PC-3 (cell line): ENCODE measurements at places on chromosomes 4 and X. TPM values are rescaled to one million over a fixed set of nuclear protein-coding genes. Genes with fewer than 3 reads are reported as not detected.

DNA sequence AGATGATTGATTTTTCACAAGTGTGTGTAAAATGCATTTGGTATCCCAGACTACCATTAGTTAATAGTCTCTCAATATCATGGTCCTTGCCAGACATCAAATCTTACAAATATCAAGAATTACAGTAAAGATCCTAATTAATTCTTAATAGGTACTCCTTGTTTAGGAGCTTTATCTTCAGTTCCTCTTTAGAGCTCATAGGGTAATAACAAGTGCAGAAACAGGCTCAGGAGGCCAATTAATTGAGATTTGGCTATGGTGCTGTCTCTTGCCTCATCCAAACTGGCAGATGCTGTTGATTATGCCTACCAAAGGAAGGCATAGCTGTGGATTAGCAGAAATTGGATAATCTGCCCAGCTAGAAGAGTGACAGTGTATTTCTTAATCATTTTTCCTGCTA, 6.9 kb downstream of the MTMR1 start:
- no peak for DNase-seq

DNA sequence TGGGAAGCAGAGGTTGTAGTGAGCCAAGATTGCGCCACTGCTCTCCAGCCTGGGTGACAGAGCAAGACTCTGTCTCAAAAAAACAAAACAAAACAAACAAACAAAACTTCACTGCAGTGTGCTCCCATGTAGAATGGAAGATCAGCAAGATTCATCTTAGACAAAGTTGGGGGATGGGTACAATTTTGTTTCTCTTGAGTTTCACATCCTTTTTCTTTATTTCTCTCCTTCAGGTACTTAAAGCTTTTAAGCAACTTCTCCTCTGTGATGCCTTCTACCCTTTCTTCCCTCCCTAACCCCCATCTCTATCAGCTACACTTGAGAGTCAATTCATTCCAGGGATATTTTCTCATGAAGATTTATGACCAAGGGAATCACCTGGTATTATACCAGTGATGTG, 15.5 kb upstream of the RBBP7 start:
- DNase-seq = no peak

DNA sequence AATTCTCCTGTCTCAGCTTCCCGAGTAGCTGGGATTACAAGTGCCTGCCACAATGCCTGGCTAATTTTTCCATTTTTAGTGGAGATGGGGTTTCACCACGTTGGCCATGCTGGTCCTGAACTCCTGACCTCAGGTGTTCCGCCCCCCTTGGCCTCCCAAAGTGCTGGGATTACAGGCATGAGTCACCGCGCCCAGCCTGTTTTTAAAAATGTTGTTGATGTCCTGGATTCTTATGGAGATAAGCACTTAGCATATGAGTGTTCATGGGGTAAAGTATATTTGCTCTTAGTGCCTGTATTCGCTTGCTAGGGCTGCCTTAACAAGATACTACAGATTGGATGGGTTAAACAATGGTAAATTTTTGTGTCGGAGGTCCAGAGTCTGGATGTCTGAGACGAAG, 91.7 kb downstream of the CEP44 start:
- peak; percentile 18 for DNase-seq

GRCh38 chr4:157885811-157886210, 287.0 kb downstream of the GASK1B start:
- no peak for DNase-seq

DNA sequence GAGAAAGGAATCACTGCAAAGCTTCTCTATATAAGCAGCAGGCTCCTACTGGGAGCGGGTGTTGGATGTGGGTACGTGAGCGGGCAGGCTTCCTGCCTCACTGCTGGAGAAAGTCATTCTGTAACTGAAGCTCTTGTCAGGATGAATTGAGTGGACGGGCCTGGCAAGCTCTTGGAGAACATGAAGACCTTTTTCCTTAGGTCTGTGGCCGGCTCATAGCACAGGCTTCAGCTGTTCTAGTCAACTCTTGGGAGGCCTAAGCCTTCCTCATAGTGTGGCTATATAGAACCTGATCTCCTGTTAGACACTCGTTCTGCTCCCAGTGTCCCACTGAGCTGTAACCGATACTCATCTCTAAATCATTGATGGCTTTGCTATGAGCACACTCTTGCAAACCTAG, 108.2 kb upstream of the GPC4 start:
- DNase-seq = no peak

GRCh38 chrX:28659269-28659668, 72.0 kb downstream of the IL1RAPL1 start:
- no peak for DNase-seq

- no peak for DNase-seq
These were observed 62.3 kb upstream of the NAP1L5 start for GRCh38 chr4:88759895-88760290.

GRCh38 chr4:37477126-37477525, 209.1 kb downstream of the RELL1 start:
- no peak for DNase-seq

DNA sequence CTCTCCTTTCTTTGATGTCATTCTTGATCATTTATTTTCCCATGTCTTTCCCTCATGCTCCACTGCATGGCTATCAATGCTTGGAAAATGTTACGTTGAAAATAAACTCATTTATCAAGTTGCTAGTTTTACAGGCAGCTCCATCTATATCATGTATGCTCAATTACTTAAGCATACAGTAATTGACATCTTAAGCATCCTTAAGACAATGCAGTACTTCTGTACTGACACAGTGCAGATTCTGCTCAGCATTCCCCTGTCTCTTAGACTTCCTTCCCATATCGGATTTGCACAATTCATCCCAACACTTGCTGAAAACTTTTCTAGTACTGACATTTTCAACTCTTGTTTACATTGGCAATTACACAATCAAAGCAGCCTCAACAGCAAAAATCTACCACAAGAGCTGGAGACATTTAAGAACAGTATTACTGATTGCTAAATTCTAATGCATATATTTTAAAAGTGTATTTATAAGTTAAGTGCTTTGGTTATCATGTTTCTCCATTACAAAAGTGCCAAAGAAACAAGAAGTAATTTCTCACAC, 165.6 kb downstream of the ATP10D start:
- DNase-seq = no peak

DNA sequence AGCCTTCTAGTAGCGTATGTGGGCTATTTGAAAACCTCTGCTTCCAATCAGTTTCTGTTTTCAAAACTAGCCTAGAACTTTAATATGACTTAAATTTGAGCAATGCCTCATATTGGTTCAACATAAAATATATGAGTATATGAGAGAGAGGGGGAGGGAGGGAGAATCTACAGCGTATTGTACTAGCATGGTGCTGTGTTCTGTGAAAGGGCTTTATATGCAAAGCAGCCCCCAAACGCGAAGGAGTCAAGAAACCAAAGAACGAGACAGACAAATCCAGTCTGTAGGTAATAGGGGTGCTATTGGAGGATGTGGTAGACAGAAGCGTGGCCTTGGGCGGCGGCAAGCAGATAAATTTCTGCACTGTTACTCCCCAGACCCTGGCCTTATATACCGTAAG, 784 bp upstream of the ANXA5 start:
- DNase-seq = no peak

- DNase-seq = peak; percentile 78
These were observed 222.1 kb downstream of the FRMPD4 start for GRCh38 chrX:12360383-12360782.

DNA sequence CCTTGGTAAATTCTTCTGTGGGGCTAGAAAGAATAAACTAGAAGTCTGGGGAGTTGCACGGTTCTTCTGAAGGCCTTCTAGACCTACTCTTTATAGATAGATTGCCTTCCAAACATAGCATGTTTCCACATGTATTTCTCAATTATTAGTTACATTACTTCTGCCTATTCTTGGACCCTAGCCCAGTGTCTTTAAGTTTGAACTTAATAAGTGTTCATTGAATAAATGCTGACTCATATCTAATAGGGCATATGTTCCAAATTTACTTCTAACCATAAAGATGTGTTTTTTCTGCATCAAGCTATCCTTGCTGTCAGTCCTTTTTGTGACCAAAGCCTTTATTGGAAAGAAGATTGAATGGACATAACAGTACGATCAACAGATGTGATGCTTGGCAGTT, 503.6 kb upstream of the ZFP42 start:
- DNase-seq = no peak

- DNase-seq = no peak
These were observed 51.1 kb upstream of the UGT8 start for GRCh38 chr4:114547340-114548134.

DNA sequence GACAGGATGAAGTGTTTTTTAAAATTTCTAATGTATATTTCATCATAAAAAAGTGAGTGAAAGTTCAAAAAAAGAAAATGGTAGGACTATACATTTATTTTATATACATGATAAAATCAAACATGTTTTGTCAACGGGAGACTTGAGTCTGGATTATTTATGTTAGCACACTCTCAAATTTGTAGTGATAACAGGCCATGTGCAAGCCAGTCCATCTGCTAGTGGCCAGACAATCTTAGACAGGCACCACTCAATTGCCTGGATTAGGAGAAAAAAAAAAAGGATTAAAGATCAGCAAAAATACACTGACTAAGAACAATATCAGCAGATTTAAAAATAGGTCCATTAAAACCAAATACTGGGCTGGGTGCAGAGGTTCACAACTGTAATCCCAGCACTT, 71.9 kb downstream of the KCNIP4 start:
- no peak for DNase-seq

The RAB33A gene
- total RNA-seq = not detected in 2 replicates

The PDK3 gene
- 22.6 and 24.4 TPM in 2 replicates for total RNA-seq

The PABPC5 gene
- 0.35 and 0.40 TPM in 2 replicates for total RNA-seq
